ENCODE measurements at places on chromosomes 3 and 15. TPM values are rescaled to one million over a fixed set of nuclear protein-coding genes. Genes with fewer than 3 reads are reported as not detected.

DNA sequence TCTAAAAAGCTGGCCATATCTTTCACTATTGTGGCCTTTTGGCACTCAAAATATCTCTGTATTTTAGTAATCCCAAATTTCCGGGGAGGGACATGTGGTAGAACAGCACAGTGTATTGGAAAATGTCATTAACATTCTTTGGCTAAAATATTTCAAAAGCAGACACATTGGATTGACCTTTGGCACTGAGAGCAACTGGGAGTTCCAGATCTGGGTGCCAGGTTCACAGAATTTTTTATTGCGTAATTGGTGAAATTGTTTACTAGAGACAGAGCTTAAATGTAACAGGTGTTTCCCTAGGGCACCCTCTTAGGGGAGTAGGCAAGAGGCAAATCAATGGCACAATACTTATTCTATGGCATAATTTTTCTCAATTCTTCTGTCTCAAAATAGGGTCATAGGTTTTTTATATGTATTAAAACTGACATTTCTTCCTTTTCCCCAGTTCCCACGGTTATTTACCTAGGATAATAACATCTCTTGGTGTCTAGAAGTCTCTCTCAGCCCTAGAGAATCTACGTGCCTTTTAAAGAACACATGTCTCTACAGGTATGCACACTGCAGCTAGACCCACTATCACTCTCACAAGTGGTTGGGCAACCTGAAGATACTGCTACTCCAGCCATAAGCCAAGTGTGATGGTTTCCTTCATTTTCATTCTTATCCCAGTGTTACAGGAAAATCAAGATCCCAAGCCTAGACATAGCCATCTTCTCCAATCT lies 10.6 kb downstream of the RBMS3 start:
- DNase-seq: no peak
- H3K36me3 ChIP-seq: no peaks in the 10 kb centered on the region
- no peaks in the 10 kb centered on the region for H3K4me1 ChIP-seq
- H3K27me3 ChIP-seq: peaks cover 5% of the 10 kb centered on the region

C2CD4A gene
- total RNA-seq: not detected

SPATA12 gene
- total RNA-seq: not detected

GRCh38 chr3:127101411-127102187 lies 91.3 kb upstream of the PRR23E start:
- no peak overlapping the region for H3K4me3 ChIP-seq
- no peaks in the 10 kb centered on the region for H3K4me1 ChIP-seq
- no peaks in the 10 kb centered on the region for H3K27me3 ChIP-seq
- no peak for DNase-seq
- H3K36me3 ChIP-seq: no peaks in the 10 kb centered on the region

- peaks cover 20% of the 10 kb centered on the region for H3K36me3 ChIP-seq
- H3K27me3 ChIP-seq: no peaks in the 10 kb centered on the region
- DNase-seq: no peak
- no peak overlapping the region for H3K4me3 ChIP-seq
- peak overlapping the region; percentile 62 for H3K27ac ChIP-seq
- H3K4me1 ChIP-seq: peaks cover 13% of the 10 kb centered on the region
These were observed 420.3 kb upstream of the CFAP20DC start for GRCh38 chr3:59469948-59470723.

GRCh38 chr3:128767094-128767750 lies 41.2 kb downstream of the RAB7A start:
- H3K27ac ChIP-seq: no peak overlapping the region
- peak overlapping the region; percentile 11 for H3K4me3 ChIP-seq
- no peak for DNase-seq
- no peaks in the 10 kb centered on the region for H3K27me3 ChIP-seq
